ENCODE measurements at places on chromosomes 16 and 17.

- DNase-seq: no peak
These were observed 555.0 kb upstream of the RBFOX1 start for GRCh38 chr16:6777624-6778023.

GRCh38 chr17:61517265-61517664 lies 65.0 kb downstream of the TBX4 start:
- no peak for DNase-seq

DNA sequence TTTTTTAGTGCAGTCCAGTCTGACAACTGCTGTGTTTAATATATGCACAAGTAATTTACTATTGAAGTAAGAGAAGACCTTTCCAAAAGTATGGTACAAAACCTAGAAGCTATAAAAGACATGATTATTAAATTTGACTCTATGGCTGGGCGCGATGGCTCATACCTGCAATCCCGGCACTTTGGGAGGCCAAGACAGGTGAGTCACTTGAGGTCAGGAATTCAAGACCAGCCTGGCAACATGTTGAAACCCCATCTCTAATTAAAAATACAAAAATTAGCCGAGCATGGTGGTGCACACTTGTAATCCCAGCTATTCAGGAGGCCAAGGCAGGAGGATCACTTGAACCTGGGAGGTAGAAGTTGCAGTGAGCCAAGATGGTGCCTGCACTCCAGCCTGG lies 41.4 kb upstream of the VWA3A start:
- no peak for DNase-seq

DNA sequence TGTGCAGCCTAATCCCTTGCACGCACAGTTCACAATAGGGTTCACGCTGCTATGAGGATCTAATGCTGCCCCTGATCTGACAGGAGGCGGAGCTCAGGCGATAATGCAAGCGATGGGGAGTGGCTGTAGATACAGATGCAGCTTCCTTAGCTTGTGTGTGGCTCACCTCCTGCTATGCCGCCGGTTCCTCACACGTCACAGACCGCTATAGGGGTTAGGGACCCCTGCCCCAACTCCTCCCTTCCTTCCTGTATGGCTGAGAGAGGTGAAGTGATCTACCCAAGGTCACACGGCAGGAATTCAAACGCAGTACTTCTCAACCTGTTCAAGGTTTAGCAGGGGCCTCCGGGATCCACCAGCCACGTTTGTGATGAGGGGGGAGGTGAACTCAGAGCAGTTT lies 13.4 kb upstream of the PLLP start:
- no peak for DNase-seq

DNA sequence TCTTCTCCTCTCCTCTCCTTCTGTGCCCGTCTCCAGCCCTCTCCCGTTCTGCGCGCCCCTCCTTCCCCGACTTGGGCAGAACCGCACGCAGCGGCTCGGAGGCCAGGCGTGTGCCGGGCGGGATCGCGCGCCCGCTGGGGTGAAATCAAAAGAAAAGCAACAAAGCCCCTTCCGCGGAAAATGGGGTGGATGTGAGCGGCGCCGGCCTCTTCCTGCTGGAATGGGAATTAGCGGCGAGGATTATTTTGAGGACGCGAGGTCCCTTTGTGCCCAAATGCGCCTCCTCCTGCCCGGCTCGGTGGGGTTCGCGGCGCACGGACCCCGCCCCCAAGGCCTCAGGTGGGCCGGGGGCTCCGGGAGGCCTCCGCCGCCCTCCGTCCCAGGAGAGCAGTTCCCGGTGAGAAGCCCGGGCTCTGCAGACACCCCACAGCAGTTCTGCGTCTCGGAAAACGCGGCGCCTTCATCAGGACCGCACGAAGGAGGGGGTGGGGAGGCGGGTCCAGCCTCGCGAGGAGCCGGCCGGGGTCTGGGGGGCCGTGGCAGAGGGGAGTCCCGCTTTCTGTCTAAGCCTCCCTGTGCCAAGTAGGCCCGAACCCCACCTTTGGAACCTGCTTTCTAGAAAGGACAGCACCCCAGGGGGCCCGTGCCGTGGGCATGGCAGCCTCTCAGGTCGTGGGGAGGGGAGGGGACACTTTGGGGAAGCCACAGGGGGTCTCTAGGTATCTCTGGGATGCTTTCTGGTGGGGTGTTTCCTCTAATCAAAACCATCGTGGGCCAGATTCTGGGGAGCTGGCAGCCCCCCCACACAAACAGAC lies 91.0 kb upstream of the CBX4 start:
- DNase-seq: no peak

- DNase-seq: no peak
These were observed 29.4 kb downstream of the GRB7 start for GRCh38 chr17:39767147-39767546.

DNA sequence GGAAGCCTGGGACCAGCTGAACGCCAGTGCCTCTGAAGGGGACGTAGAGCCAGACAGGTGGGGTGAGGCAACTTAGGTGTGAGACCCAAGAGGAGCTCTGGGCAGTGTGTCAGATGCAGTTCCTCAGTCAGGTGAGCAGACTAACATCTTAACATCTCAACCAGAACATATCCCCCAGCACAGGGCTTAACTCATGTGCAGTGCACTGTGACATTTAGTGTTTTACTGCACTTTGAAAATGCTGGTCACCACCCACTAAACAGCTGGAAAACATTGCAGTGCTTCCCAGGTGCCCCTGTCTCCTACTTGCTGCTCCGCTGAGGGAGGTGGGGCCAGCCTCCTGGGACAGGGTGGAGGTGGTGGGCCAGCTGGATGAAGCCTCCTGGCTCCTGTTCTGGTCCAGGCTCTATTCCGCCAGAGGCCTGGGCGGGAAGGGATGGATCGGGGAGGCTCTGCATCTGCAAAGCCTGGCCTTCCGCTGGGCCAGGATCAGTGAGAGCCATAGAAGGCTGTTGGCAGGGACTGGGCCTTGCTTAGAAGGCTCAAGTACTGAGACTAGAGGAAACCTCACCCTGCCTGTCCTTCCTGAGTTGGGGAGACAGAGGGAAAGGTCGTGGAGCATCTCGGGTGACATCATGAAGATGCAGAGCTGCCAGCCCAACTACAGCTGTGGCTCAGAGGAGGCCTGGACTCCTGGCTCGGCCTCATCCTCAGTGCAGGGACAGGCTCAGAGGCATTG lies 7.9 kb upstream of the MRC2 start:
- DNase-seq: no peak

GRCh38 chr16:51095890-51096626 lies 55.0 kb downstream of the SALL1 start:
- no peak for DNase-seq

GRCh38 chr16:8430401-8430800 lies 159.9 kb downstream of the TMEM114 start:
- DNase-seq: no peak

- no peak for DNase-seq
These were observed 150.3 kb downstream of the ENGASE start for GRCh38 chr17:79224903-79225302.

DNA sequence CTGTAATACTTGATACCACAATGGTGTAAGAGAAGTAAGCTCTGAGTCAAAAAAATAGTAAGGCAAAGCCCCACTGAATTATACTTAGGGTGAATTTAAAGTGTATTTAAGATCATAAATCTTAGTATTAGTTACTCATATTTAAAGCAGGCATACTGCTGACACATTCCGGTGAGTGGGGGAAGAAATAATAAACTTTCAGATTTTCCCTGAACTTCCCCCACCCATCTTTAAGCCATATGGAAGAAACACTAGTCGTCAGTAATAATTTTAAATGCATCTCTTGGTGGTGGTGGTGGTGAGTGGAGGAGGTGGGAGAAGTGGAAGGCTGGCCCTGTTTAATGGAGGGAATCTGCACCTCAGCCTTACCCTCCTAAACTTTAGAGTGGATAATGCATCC lies 20.5 kb downstream of the MPHOSPH6 start:
- no peak for DNase-seq

- DNase-seq: peak; percentile 52
These were observed 2.3 kb downstream of the ENPP7 start for GRCh38 chr17:79732804-79733691.

DNA sequence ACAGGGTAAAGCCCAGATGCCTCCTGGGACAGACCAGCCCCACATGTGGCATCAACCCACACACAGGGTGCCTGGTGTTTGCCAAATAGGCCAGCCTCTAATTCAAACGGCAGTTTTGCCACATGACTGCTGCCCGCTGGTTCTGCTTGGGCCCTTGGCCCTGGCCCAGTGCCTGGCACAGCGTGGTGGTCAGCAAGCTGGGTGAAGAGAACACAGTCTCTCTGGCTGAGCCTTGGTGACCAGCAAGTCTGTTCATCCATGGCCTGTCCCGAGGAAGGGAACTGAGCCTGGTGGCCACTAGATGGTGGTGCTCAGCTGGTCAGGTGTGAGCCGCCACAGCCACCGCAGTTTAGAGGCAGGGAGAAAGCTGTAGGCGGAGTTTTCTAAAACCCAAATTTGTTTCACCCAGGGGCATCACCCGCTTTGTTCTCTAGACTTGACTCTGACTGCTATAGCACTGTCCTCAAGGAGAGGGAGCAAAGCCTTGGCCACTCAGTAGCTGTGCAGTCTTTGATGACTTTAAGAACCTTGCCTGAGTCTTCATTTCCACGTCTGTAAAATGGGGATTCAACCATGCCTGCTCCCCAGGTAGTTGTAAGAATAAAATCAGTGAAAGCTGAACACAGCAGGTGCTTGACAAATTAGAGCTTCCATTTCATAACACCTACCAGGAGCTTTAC lies 4.7 kb upstream of the GFAP start:
- peak; percentile 91 for DNase-seq

- no peak for DNase-seq
These were observed 25.6 kb downstream of the METTL9 start for GRCh38 chr16:21625026-21625425.

GRCh38 chr17:11221196-11221595 lies 19.8 kb upstream of the SHISA6 start:
- no peak for DNase-seq

DNA sequence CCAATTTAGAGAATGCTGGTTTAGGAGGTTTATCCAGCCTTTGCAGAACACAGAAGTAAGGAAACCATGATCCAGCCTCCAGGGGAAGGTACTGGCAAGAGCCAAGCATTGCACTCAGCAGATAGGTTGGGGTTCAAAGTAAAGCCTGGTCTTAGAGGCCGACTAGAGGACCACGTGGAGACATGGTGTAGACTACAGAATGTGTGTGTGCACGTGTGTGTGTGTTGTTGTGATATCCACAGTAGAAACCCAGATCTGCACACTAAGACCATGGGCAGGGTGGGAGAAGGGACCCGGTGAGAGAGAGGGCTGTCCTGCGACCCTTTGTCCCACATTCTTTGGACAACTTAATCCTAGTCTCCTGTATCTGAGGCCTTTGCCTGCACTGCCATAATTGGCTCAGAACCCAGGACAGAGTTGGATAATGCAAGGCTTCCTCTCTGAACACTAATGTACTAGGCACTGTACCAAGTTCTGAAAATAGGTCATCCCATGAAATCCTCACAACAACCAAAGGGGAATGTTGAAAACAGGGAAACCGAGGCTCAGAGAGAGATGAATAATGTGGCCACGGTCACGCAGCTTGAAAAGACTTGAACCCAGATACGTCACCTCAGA lies 325.1 kb upstream of the HSBP1 start:
- DNase-seq: no peak

GRCh38 chr17:67044940-67045339 lies 586 bp downstream of the CACNG1 start:
- DNase-seq: no peak

DNA sequence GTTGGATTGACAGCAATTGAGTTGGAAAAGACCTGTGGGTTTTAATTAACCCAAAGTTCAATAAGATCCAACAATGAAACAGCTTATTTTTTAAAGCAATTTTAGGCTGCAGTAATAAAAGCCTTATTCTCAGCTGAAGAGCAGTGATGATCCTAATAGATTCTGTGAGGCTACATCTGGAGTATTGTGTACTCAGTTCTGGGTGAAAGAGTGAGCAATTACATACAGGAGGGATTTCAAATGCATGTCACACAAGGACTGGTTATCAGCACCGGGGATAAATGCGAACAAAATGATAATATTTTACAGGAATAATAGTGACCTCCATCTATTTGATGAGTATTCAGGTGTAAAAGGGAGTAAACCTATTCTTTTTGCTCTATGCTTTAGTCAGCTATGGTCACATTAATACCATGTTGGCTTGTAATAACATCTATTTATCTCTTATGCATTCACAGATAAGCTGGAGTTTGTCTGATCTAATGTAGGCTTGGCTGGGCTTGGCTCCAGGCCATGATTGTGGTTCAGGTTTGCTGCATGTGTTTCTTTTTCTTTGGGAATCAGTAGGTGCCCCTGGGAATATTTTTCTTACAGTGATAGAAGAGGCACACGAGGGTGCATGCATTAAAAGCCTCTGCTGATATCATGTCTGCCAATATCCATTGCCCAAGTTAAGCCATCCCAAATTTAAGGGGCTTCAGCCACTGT lies 22.2 kb upstream of the TOX3 start:
- no peak for DNase-seq

- no peak for DNase-seq
These were observed 6.4 kb downstream of the PDK2 start for GRCh38 chr17:50101346-50102163.

GRCh38 chr17:31596382-31597323 lies 205.2 kb downstream of the RAB11FIP4 start:
- DNase-seq: peak; percentile 65

DNA sequence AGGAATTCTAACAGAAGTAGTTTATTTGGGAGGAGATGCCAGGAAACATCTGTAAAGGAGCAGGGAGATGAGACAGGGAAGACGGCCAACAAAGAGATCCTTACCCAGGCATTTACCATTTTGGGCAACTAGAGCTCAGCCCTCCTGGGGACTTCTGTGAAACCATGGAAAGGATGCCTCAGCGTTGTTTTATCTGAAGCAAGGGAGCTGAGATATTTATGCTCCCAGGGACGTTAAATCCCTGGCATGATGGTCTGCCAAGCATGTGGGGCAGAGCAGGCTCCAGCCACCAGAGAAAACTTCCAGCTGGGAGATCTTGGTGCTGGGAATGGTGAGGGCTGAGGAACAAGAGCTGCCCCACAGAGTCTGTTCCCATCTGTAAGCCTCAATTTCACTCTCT lies 114.8 kb upstream of the FOXF1 start:
- DNase-seq: no peak

GRCh38 chr16:67847064-67847861 lies at the start of gene CENPT:
Gene CENPT (minus strand): TSS chr16:67847693. CDS start chr16:67833859, 13,834 bp downstream.
- peak; percentile 69 for DNase-seq

DNA sequence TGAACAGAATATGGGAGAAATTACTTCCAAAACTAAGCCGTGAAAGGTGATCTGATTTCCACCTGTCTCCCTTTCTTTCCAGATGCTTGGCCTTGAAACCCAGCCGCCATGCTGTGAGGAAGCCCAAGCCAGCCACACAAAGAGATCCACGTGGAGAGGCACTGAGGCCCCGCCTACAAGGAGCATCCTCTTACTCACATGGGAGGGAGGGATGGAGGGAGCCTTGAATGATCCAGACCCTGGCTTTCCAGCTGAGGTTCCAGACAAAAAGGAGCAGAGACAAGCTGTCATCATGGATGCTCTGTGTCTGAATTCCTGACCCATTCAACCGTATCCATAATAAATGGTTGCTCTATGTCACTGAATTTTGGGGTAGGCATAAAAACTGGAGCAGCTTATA lies 48.9 kb upstream of the HAPSTR1 start:
- DNase-seq: no peak

- DNase-seq: no peak
These were observed 14.1 kb downstream of the CDRT15 start for GRCh38 chr17:14222611-14223010.

All from GM19239 (cell line).